ENCODE measurements at places on chromosomes 7 and 10. TPM values are rescaled to one million over a fixed set of nuclear protein-coding genes. Genes with fewer than 3 reads are reported as not detected.

RGR gene
- total RNA-seq: not detected

SLC26A5 gene
- total RNA-seq: 2.5 TPM

NKX2-3 gene
- not detected for total RNA-seq

NPSR1 gene
- not detected for total RNA-seq

OR2A1 gene
- 0.59 TPM for total RNA-seq

ANKIB1 gene
- 28.0 TPM for total RNA-seq

XRCC2 gene
- 0.74 TPM for total RNA-seq

SLC29A3 gene
- total RNA-seq: 1.6 TPM

CDHR3 gene
- total RNA-seq: 3.3 TPM

AMPH gene
- 2.3 TPM for total RNA-seq

CALML3 gene
- total RNA-seq: 43.4 TPM

PPP1R3A gene
- not detected for total RNA-seq

TMEM106B gene
- total RNA-seq: 41.6 TPM

SCIN gene
- total RNA-seq: 6.6 TPM

TRPV6 gene
- total RNA-seq: 13.4 TPM

SUMF2 gene
- 117 TPM for total RNA-seq

MEST gene
- total RNA-seq: 5.1 TPM

OR13A1 gene
- not detected for total RNA-seq

NACAD gene
- total RNA-seq: 2.0 TPM
